ENCODE measurements at places on chromosomes 5 and 9.

DNA sequence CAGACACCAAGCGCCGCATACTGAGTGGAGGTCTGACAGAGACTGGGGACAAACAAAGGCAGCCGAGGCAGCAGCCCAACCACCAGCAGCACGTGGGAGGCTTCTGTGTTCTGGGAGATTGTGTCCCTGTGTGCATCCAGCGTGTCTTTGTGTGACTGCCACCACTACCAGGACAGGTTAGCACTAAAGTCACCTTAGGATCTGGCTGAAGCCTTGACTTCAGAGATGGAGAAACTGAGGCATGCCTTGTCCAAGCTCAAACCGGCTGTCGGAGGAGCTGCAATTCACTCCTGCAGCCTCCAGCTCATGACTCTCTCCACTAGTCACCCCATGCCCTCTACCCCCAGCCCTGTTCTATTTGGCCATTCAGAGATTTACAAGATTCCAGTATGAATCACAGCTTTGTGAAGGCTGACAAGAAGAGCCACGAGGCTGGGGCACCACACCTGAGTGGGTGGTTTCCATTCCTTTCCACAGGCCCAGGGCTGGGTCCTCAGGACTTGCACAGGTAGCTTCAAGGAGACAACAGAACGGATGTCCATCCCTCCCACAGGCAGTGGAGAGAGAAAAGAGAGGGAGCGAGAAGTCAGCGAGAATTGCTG, 69.3 kb downstream of the SHB start:
- no peak for DNase-seq

DNA sequence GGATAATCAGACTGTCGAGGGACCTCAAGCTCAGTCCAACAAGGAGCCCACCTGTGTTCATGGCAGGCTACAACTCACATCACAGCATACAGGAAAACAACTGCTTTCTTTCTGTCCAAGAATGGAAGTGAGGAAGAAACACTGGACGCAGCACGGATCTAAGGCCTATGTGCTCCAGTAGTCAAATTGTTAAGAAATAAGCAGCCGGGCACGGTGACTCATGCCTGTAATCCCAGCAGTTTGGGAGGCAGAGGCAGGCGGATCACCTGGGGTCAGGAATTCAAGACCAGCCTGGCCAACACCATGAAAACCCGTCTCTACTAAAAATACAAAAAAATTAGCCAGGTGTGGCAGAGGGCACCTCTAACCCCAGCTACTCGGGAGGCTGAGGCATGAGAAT, 427.8 kb downstream of the BNC2 start:
- no peak for DNase-seq

DNA sequence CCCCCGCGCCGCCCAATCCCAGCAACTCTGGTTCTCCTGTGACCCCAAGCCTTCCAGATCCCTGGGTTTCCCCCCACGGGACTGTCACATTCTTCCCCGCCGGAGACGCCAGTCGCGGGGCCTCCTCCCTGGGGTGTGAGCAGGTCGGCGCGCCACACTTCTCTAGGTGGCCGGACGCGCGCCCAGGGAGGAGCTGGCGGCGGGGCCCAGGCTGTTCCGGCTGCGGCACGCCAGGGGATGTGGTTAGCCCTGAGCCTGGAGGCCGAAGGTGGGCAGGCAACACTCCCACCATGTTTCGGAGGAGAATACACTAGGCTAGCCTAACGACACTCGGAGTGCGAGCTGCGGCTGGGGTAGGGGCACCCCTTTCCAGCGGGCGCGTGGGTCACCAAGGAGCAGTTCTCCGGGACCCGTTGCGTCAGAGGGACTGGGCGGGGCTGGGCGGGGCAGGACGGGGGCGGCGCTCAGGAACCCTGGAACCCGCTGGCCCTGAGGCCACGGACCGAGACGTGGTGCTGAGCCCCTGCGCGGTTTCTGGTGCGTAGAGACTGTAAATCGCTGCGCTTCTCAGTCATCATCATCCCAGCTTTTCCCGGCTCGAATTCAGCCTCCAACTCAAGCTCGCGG, at the start of gene SLC27A6:
Gene SLC27A6, plus strand, starts transcription at position 478 of the 627 bp plus-strand sequence. CDS start 650 bp downstream, outside the sequence.
- no peak for DNase-seq

DNA sequence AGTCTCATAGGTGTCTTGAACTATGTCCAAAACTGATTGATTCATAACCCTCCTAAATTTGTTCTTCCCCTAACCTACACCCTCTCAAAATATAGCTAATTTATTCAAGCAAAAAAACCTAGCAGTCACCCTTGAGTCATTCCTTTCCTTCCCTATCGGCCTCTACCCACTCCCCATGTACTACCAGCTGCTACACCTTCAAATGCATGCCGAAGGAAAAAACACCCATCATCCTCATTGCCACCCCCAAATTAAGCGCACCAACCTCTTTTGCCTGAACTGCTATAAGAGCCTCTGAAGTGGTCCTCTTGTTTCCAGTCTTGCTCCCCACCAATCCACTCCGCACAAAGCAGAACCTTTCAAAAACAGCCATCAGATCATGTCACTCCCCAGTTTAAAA, 12.6 kb downstream of the LIFR start:
- DNase-seq: no peak

- peak; percentile 71 for DNase-seq
Observed at GRCh38 chr5:157464519-157465171, 4.6 kb downstream of the NIPAL4 start.

GRCh38 chr9:128628471-128629048, 28.1 kb downstream of the DYNC2I2 start:
- no peak for DNase-seq

DNA sequence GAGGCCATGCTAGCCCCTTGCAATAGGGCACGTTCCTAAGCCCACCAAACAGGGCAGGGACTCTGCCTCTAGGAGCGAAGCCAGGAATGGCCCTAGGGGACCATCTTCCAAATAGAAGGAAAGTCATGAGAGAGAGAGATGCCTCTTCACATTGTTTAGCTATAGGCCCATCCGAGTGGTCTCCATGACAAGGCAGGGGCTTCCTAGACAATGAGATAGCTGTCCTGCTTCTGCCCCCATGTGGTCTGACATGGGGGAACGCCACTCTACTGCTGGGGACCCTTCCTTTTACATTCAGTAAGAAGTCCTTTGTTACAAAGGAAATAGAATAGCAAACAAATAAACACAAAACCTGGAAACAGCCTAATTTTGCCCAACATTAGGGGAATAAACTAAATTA, 17.9 kb upstream of the KIF4B start:
- no peak for DNase-seq

DNA sequence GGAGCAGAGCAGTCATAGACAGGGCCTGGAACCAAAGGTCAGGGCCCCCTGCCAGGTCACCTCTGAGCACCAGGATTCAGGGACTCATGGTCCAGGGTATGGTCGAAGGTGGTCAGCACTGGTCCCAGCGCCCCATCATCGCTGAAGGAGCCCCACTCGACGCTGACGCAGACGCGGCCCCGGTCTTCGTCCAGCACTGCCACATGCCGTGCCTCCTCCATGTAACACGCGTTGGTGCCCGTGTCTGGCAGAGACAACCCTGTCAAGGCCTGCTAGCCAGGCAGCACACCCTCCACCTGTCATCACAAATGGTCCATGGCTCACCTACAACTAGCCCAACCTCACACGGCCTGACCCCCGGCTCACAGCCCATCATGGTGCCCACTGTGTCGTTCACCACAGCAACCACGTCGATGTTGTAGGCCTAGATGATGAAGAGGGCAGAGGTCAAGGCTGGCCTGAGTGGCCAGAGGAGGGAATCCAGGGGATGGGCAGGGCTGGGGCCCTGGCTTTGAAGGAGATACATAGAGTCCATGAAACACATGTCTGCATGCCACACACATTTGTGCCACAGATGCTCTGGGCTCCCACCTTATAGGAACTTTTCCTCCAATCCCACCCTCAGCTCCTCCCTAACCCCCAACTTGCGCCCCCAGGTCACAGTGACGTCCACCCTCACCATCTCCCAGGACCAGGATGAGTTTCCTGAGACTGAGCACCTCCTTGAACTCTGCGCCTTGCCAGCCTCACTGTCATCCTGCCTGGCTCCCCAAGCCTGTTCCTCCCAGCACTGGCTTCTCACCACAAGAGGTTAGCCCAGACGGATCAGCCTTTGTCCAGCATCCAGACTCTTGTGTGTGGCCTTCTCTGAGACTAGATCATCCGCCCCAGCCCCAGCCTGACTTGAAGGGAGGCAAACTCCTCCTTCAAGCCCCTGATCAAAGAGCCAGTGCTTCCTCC, 9.5 kb downstream of the HK3 start:
- DNase-seq: peak; percentile 5

DNA sequence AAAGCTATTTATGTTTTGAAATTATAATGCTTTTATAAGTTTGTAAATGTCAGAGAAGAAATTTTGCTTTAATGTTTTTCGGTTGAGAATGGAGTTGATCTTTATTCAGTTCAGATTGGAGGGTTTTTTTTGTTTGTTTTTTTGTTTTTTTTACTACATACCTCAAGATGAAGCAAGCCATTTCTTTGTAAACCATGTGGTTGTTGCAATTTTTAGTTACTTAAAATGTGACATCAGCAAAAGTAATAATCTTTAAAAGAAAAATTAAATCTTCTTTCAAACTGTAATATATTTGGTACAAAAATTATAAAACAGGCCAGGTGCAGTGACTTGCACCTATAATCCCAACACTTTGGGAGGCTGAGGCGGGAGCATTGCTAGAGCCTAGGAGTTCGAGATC, 102.6 kb downstream of the CDC42SE2 start:
- peak; percentile 13 for DNase-seq

- DNase-seq: no peak
Observed at GRCh38 chr5:132773601-132774355, 3.3 kb downstream of the SEPTIN8 start.

DNA sequence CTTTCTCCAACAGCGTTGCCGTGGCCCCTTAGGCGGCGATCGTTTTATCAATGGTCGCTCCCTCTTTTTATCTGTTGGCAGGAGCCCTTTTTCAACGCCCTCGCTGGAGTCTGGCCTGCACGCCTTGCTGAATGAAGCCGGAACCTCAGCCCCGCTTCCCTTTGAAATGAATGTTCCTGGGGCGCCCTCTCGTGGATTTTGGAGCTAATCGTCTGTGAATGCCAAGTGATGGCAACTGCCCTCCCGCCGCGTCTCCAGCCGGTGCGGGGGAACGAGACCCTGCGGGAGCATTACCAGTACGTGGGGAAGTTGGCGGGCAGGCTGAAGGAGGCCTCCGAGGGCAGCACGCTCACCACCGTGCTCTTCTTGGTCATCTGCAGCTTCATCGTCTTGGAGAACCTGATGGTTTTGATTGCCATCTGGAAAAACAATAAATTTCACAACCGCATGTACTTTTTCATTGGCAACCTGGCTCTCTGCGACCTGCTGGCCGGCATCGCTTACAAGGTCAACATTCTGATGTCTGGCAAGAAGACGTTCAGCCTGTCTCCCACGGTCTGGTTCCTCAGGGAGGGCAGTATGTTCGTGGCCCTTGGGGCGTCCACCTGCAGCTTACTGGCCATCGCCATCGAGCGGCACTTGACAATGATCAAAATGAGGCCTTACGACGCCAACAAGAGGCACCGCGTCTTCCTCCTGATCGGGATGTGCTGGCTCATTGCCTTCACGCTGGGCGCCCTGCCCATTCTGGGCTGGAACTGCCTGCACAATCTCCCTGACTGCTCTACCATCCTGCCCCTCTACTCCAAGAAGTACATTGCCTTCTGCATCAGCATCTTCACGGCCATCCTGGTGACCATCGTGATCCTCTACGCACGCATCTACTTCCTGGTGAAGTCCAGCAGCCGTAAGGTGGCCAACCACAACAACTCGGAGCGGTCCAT, 10.0 kb downstream of the S1PR3 start:
- DNase-seq: peak; percentile 84

DNA sequence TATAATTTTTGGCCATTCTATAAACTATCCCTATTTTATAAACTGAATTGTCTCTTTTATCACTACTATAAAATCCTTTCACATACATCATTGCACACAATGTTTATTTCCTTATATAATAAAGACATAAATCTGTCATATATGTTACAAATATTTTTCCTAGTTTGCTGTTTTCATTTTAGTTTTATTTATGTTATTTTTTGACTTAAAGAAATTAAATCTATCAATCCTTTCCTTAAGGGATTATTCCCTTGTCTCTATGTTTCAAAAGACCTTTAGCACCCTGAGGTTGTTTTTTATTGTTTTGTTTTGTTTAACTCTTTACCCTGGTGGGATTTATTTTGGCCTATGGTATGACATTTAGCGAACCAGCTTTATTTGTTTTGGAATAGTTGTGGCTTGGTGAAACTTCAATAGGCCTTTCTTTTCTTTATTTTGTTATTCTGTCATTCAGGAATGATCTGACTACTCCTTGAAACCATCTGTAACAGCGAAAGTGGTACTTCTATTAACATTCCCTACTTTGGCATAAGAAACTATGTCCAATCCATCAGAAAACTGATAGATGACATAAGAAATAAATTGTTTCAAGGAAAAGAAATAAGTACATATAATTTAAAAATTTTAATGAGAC, 125.9 kb downstream of the CEP120 start:
- DNase-seq: no peak

DNA sequence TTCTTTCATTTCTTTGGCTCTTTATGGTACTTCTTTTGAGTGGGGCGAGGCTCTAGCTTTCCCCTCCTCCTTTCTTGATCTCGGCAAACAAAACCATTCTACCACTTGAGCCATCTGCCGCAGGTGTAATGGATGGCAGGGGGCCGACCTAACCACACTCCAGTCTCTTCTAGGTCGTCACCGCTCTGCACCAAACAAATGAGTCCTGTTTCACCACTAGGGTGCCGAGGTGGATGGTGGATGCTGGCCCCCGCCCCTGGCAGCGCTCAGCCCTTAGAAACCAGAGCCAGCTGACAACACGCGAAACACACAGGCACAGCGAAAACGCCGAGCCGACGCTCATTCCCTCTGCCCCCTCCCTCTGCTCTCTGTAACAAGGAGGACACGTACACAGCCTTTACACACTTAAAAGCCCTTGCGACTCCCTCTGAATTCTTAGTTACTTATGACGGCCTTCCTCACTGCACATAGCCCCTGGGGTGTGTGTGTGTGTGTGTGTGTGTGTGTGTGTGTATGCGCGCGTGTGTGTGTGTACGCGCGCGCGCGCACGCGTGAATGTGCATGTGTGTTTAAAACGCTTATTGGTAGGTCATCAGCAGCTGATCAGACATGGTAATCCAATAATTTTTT, 199.4 kb downstream of the MEF2C start:
- DNase-seq: no peak

GRCh38 chr5:123441408-123441807, 18.2 kb upstream of the CEP120 start:
- DNase-seq: no peak

DNA sequence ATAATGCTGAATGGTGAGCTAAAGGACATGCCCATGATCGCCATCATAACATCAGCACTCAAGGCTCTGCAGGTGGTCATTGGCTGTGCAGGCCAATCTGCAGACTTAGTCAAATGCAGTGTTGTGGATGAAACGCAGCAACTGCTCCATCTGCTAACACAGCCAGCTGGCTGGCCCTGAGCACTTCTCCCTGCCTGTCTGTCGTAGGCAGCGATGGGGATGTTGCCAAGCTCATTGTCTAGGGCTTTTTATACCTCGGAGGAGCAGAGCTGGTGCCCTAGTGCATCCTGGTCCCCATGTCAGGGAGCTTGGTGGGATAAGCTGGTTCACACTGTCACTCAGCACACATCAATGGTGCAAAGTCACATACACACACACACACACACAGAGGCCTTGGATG, 189.4 kb downstream of the TENT4A start:
- no peak for DNase-seq

Measured in hepatic stellate cell (primary cell).